T-cell (primary cell): ENCODE measurements at places on chromosomes 2 and 18.

DNA sequence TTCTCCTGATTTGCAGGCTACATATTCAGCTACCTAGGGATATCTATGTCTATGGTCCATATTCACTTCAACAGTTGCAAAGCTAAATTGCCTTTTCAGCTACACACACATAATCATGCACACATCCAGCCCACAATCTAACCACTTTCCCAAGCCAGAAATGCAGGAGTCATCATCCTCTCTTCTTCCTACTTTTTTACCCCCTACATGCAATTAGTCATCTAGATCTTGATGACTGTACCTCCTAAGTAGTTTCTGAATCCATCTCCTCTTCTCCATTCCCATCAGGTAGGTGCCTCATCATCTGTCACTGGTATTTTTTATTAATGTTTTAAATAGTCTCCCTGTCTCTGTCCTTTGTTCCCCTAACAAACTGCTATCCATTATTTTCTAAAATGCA lies 23.7 kb upstream of the SPRED2 start:
- H3K4me3 ChIP-seq = no peak overlapping the region
- H3K27ac ChIP-seq = no peak overlapping the region
- DNase-seq = no peak
- H3K27me3 ChIP-seq = no peaks in the 10 kb centered on the region
- no peaks in the 10 kb centered on the region for H3K4me1 ChIP-seq
- no peaks in the 10 kb centered on the region for H3K36me3 ChIP-seq

DNA sequence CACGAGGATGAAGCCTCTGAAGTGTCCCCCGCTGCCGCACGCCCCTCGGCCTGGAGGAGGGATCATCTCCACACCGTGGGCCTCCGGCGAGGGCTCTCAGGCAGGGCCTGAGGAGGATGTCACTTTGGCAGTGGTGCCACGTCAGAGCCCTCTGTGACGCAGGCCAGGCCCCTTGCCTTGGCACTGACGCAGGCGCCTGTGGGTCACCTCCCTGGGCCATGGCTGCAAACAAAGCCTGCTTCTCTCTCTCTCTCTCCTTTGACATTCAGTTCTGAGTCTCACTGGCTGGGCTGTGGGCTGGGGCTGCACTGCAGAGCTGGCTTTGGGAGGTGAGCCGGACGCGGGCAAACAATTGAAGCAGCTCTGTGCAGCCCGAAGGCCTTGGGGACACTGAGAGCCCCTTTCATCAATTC lies 273.7 kb downstream of the TWIST2 start:
- no peaks in the 10 kb centered on the region for H3K27me3 ChIP-seq
- no peak overlapping the region for H3K4me3 ChIP-seq
- H3K27ac ChIP-seq = no peak overlapping the region
- peaks cover 36% of the 10 kb centered on the region for H3K4me1 ChIP-seq

DNA sequence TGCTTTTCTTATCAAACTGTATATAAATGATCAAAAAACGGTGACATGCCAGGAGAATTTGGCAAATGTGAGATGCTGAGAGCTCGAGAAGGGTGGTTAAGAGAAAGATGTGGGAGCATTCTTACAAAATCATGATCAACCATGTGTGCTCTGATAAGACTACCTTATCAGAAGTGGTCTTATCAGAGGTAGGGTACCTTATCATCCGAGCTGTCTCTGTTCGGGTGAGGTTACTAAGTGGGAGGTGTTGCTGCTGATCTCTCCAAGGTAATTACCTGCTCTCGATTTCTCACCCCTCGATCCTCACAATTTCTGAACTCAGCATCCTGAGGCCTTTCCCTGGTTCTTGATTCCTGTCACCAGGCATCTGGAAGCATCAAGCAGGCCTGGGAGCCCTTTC lies 813.0 kb upstream of the ID2 start:
- H3K27me3 ChIP-seq = no peaks in the 10 kb centered on the region
- H3K27ac ChIP-seq = no peak overlapping the region
- H3K36me3 ChIP-seq = no peaks in the 10 kb centered on the region
- DNase-seq = no peak

GRCh38 chr2:219025637-219026585 lies 15.4 kb downstream of the CFAP65 start:
- H3K4me1 ChIP-seq = no peaks in the 10 kb centered on the region
- H3K27me3 ChIP-seq = peaks cover 50% of the 10 kb centered on the region
- no peaks in the 10 kb centered on the region for H3K36me3 ChIP-seq
- DNase-seq = no peak
- H3K27ac ChIP-seq = no peak overlapping the region

GRCh38 chr2:231360401-231360800 lies 35.1 kb upstream of the B3GNT7 start:
- no peaks in the 10 kb centered on the region for H3K36me3 ChIP-seq
- no peak overlapping the region for H3K4me3 ChIP-seq
- H3K27ac ChIP-seq = no peak overlapping the region
- H3K4me1 ChIP-seq = peaks cover 17% of the 10 kb centered on the region
- no peaks in the 10 kb centered on the region for H3K27me3 ChIP-seq

DNA sequence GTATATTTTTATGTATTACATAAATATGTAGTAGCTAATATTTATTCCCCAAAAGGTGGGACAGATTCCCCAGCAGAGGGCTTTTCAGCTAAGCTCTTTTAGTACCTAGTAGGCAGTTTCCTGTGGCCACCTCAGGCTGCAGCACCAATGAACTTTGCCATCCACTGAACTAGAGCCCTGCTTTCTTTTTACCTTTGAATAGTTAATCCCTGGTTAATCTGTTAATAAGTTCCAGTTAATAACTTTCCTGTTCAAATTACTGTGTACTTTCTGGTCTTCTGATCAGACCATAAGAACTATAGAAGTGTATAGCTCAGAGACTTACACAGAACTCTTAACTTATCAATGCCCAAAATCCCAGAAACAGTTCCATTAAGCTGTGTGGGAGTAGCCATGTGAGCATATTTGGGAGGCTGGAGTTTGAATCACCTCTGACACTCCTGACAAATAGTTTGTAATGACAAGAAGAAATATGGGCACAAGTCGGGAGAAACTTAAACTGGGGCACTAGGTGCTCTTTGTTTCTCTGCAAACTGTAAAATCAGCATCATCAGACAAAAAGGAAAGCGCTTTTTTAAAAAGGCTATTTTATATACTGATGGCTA lies 40.0 kb downstream of the ASXL2 start:
- no peak overlapping the region for H3K4me3 ChIP-seq
- H3K36me3 ChIP-seq = no peaks in the 10 kb centered on the region
- no peaks in the 10 kb centered on the region for H3K4me1 ChIP-seq

DNA sequence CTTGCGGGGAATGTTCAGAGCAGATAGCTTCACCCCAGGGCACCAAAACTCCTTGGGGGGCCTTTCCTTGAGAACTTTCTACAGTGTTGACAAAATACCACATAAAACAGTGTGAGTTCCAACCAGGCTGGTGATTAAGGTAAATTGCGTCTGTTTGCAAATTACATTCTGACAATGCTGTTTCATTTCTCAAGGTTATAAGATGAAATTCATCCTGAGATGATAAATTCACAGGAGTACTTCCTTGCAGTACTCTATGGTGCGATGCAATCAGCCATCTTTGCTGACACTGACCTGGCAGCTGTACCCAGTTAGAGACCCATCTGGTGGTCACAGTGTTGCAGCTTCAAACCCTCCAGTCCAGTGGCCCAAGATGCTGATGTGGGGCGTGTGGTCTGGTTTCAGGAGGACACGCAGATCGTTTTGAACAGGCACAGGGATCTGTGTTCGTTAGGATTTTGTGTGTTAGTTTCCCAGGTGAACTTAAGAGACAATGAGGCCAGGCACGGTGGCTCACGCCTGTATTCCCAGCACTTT lies 99.5 kb upstream of the SLC66A3 start:
- no peak overlapping the region for H3K27ac ChIP-seq
- H3K27me3 ChIP-seq = peaks cover 20% of the 10 kb centered on the region
- H3K36me3 ChIP-seq = no peaks in the 10 kb centered on the region
- no peak overlapping the region for H3K4me3 ChIP-seq
- no peak for DNase-seq

- no peak overlapping the region for H3K4me3 ChIP-seq
- H3K27me3 ChIP-seq = no peaks in the 10 kb centered on the region
- no peaks in the 10 kb centered on the region for H3K4me1 ChIP-seq
- no peaks in the 10 kb centered on the region for H3K36me3 ChIP-seq
Measured at GRCh38 chr2:146624430-146625160, 1220.2 kb upstream of the ACVR2A start.
